ACHN (cell line): ENCODE measurements at places on chromosomes 4 and X.

- no peak for DNase-seq
Observed at GRCh38 chr4:8280158-8280875, 10.8 kb downstream of the HTRA3 start.

DNA sequence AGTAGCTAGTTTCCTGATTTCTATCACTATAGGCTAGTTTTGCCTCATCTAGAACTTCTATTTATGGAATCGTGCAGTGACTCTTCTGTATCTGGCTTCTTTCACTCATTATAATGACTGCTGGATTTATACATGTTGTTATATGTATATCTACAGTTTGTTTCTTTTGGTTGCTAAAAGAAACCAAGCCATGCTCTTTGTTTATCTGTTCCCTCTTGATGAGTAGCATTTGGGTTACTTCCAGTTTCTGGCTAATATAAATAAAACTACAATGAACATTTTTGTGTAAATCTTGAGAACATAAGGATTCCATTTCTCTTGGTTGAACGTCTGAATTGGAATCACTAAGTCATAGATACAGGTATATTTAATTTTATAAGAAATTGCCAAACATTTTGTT, 73.9 kb downstream of the ARHGAP24 start:
- no peak for DNase-seq

- DNase-seq, result no peak
Observed at GRCh38 chr4:176668324-176668723, 124.4 kb downstream of the VEGFC start.

DNA sequence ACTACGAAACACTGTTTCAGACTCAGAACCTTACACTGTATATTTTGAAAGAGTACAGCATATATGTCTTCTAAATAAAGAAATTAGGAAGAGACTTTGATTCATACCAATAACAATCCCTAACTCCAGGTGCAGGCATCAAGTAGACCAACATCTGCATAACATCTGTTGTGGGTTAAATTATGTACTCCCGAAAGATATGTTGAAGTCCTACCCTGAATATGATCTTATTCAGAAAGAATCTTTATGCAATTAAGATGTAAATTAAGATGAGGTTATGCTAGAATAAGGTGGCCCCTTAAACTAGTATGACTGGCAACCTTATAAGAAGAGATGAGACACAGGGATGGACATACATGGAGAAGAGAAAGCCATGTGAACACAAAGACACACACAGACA, 117.9 kb downstream of the INPP4B start:
- no peak for DNase-seq

GRCh38 chr4:145822181-145822580, 116.4 kb downstream of the ZNF827 start:
- no peak for DNase-seq

DNA sequence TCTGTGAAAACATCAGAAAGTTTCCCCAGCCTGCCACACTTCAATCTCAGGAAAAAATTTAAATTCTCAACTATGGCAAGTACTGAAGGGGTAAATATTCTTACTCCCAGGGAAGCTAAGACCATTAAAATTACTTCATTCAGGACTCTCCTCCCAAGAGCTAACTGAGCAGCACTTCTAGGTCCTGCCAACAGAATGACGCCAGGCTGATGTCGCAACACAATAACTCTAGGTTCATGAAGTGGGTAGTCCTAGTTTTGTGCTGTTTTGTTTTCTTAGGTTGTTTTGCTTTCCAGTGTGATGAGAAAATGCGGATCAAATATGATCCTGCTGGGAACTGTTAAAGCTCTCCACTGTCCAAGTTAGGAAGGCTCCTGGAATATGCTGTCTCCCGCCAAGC, 180.0 kb downstream of the NKX6-1 start:
- no peak for DNase-seq

GRCh38 chr4:75845992-75846391, 56.3 kb downstream of the PPEF2 start:
- no peak for DNase-seq

GRCh38 chr4:185165605-185166063, 22.6 kb downstream of the SLC25A4 start:
- no peak for DNase-seq

DNA sequence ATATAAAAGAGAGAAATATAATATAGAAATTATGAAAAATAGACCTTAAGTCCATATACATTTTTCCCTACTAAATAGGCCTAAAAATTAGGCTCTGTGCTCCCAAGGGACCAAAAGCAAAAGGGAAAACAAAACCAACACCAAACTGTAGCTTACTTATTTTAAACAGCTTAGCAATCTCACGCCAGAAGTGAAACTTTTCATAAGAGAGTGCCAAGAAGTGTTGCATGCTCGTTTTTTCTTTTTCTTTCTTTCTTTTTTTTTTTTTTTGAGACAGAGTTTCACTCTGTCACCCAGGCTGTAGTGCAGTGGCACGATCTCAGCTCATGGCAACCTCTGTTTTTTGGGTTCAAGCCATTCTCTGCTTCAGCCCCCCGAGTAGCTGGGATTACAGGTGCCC, 250.4 kb downstream of the TMA16 start:
- no peak for DNase-seq

DNA sequence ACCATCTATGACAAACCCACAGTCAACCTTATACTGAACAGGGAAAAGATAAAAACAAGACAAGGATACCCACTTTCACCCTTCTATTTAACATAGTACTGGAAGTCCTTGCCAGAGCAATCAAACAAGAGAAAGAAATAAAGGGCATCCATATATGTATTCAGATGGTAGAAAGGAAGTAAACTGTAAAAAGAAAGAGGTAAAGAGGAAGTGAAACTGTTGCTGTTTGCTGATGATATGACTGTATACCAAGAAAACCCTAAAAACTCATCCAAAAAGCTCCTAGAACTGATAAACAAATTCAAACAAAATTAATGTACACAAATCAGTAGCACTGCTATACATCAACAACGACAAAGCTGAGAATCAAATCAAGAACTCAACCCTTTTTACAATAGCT, 538.7 kb upstream of the PABPC4L start:
- DNase-seq, result no peak

DNA sequence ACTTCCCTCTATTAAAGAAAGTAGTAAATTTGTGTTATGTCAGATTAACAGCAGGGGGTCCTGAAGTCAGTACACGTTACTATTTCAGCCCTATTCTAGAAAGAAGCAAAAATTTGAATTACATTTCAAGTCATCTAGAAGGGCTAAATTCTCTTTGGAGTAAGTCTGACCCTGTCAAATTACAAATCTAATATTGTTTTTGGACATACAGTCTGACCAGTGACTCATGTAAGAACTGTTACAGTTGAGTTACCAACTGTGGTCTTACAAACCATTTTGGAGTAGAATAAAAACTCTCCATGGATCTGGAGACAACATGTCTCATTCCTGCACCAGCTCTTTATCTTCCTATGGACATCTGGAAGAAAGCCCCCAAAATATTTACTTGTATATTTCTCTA, 36.0 kb upstream of the GYPA start:
- no peak for DNase-seq

- DNase-seq, result no peak
Observed at GRCh38 chrX:47170861-47171692, 22.6 kb upstream of the UBA1 start.

- DNase-seq, result no peak
Observed at GRCh38 chr4:15771216-15772058, 6.7 kb upstream of the CD38 start.

- no peak for DNase-seq
Observed at GRCh38 chr4:40688446-40689095, 58.9 kb upstream of the RBM47 start.

DNA sequence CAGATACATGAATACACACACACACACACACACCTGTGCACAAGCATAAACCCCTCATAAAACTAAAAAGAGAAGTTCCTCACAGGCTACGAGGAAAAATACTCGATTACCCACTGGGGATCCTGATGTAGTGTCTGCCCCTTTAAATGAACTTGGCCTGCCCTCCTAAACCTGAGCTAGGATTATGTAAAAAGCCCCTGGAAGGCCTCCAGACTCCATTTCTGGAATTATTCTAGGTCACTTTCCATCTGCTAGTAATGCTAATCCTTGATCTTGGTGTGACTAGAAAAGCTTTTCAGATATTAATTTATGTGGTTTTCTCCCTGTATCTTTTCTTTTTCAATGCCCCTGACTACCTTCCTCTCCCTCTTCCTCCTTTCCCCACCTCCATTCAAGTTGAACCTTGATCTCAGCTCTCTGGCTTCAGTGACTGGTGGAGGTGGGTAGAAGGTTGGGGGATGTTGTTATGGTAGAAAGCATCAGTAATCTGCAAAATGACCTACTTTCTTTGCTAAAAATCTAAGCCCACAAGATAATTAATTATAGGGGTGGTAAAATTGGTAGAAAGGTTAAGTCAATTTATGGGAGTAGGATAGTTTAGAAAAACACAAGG, 25.5 kb upstream of the ZNF330 start:
- DNase-seq, result no peak

DNA sequence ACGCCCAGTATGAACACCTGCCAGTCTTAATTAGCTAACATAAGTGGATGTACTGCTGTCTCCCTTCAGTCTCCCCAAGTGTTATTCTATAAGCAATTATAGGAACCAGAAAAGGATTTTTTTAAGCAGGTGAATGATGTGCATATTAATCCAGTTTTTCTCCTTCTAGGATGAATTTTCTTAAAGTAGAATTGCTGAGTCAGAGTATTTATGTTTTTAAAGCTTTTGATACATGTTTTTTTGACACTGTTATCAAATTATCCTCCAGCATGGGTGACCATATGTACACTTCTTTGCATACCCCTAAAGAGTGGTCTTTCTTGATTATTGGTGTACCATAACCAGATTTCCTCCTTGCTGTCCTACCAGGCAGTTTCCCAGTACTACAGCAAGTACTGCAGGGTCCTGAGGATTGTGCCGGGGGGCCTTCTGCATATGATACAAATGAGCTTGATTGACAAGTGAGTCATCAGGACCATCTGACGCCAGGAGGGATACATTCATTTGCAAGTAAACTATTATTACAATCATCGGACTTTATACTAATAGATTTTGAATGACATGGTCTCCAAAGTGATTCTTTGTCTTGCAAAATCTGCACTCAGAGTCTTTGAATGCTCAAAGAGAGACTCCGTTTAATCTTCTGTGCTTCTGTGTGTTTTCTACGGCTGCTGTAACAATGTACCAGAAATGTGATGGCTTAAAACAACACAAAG, 10.7 kb upstream of the PCYT1B start:
- DNase-seq, result no peak

DNA sequence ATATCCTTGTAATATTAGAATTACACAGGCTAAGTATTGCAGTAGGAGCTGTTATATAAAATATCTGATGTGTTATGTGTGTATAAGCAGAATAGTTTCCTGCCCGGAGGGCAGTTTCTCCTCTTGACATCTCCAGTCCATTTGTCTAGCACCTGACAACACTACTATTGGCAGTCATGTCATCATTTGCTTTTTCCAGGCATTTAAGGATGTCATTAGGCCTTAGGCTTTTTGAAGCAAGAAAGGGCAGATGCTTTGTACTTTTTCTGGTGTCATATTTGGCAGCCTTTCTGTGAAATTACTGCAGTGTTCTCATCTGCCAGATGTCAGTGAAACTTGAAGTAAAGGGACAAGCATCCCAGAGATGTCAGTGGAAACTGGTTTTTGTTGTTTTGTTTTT, 2017.6 kb upstream of the IGFBP7 start:
- no peak for DNase-seq

- DNase-seq, result no peak
Observed at GRCh38 chr4:182318256-182318655, 75.1 kb downstream of the TENM3 start.

- no peak for DNase-seq
Observed at GRCh38 chr4:169121861-169122382, 111.9 kb upstream of the CBR4 start.

DNA sequence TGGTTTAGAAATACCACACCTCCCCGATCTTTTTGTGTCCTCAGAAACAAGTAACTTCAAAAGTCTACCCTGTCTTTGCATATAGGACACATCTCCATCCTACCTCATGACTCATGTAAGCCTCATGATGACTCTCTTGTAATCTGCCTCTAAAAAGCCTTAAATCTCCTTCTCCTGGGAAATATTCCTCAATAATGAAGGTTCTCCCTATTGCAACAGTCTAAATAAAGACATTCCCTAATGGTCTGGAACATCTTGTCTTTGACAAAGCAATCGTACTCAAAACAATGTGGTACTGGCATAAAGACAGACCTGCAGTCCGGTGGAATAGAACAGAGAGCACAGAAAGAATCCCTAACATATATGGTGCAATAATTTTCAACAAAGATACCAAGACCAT, 257.7 kb downstream of the OPHN1 start:
- DNase-seq, result no peak

DNA sequence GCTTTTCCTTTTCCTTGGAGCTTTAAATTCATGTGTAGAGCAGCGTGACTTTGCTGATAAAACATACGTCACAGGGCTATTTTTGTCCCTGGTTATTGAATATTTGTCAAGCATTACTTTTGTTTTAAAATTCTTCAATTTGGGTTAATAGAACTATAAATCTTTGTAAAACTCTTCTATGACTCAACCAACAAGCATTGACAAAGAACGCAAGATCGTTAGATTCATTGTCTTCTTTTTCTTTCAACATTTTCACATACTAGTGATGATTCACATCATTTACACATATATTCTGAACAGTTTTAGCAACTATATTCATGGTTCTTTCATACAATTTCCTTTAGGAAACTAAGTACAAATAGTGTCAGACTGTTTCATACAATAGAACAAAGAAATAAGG, 72.0 kb upstream of the GPM6A start:
- DNase-seq, result no peak

- peak; percentile 2 for DNase-seq
Observed at GRCh38 chr4:61924131-61924530, 724.0 kb downstream of the ADGRL3 start.

DNA sequence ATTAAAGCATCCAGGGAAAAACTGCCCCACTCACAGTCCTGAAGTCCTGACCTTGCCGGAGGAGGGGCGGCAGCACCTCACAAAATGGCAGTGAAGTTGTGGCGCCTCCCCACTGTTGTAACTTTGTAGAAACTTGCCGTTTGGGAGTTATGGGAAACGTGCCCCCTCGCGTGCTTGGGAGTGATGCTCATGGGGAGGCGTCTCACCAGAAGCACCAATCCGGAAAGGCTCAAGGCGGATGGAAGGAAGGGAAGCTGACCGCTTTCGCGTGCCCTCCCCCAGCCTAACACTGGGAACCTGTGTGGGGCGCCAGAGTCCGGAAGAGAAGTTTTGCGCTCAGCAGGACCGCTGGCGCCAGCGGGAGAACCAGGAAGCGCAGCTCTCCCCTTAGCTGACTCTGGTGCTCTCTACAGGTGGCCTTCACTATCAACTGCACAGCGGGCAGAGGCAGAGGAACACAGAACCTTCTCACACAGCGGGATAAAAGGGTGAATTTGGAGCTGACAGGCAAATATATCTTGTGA, at the start of the genes CT45A10 and SAGE1:
Gene CT45A10 (minus strand): TSS at position 151 of the 524 bp plus-strand sequence. CDS start 8,100 bp downstream, outside the sequence.
Gene SAGE1 (plus strand): TSS at position 423 of the 524 bp plus-strand sequence. CDS start 2,527 bp downstream, outside the sequence.
- no peak for DNase-seq

GRCh38 chr4:6335040-6335590, 65.5 kb downstream of the WFS1 start:
- DNase-seq, result no peak
